ENCODE measurements at places on chromosomes 11 and 22.

GRCh38 chr11:66494458-66494857, 14.2 kb downstream of the DPP3 start:
- no peak for DNase-seq
- H3K27ac ChIP-seq: no peak overlapping the region
- no peaks in the 10 kb centered on the region for H3K4me1 ChIP-seq
- peaks cover 5% of the 10 kb centered on the region for H3K36me3 ChIP-seq
- H3K27me3 ChIP-seq: no peaks in the 10 kb centered on the region

GRCh38 chr11:92057849-92058442, 166.7 kb upstream of the FAT3 start:
- DNase-seq: no peak
- H3K4me3 ChIP-seq: no peak overlapping the region
- H3K4me1 ChIP-seq: no peaks in the 10 kb centered on the region
- H3K27me3 ChIP-seq: no peaks in the 10 kb centered on the region

GRCh38 chr11:12177739-12178338, 67.4 kb downstream of the MICAL2 start:
- peaks cover 15% of the 10 kb centered on the region for H3K4me1 ChIP-seq
- H3K36me3 ChIP-seq: no peaks in the 10 kb centered on the region
- H3K27ac ChIP-seq: no peak overlapping the region

DNA sequence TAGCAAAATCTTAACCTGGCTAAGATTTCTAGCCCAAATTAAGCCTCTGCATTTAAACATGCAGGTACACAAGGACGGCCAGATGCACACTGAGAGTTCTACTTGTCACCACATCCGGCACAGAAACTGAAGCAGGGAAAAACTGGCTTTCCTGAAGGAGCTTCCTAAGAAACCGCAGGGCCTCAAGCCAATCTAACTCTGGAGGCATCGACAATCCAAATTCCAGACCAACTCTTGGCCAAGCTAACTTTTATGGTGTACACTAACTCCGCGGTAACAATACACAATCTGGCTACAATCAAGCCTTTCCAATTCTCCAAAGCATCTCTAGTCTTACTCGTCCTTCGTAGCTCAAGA, 1.2 kb downstream of the MSANTD2 start:
- H3K27ac ChIP-seq: peak overlapping the region; percentile 97
- no peaks in the 10 kb centered on the region for H3K27me3 ChIP-seq
- no peaks in the 10 kb centered on the region for H3K36me3 ChIP-seq
- H3K4me3 ChIP-seq: peak overlapping the region; percentile 55
- peaks cover 20% of the 10 kb centered on the region for H3K4me1 ChIP-seq
- DNase-seq: no peak

- no peaks in the 10 kb centered on the region for H3K27me3 ChIP-seq
- H3K4me3 ChIP-seq: no peak overlapping the region
- DNase-seq: no peak
- no peaks in the 10 kb centered on the region for H3K4me1 ChIP-seq
- no peaks in the 10 kb centered on the region for H3K36me3 ChIP-seq
- H3K27ac ChIP-seq: no peak overlapping the region
These were observed 91.1 kb downstream of the MYO18B start for GRCh38 chr22:25833091-25833490.

GRCh38 chr11:85165819-85166218, 461.3 kb downstream of the DLG2 start:
- no peak overlapping the region for H3K27ac ChIP-seq
- no peak for DNase-seq
- no peaks in the 10 kb centered on the region for H3K36me3 ChIP-seq

DNA sequence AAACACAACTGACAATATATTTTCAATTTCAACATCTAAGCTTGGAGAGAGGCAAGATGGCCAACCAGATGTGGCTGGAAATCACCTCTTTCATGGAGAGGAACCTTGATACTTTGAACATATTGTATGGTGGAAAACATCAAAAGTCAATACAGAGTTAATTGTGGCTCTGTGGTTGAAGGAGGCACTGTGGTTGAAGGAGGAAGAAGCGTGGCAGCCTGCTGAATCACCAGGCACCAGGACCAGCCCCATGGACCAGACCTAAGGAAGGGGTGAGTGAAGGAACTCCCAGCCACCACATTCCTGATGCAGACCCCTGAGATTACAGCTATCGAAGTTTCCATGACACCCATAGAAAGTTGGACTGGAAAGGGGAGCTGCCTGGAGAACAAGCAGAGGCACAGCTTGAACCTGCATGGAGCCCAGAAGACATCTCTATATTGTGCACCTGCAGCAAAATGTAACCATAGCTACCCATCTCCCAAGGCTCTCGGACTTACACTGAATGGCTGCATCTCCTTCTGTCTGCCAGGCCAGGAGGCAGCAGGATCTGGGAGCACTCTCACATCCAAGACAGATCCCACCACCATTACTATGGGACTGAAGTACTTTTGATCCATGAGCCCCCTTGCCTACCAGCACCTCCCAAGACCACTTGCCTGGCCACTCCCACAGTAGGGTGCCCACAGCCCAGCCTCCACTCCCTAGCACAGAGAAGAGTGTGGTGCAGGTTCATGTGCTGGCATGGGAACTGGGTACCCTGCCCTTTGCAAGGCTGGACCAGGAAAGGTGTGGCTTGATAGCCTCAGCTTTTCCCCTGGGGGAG, 79.8 kb upstream of the SC5D start:
- H3K36me3 ChIP-seq: no peaks in the 10 kb centered on the region
- no peaks in the 10 kb centered on the region for H3K4me1 ChIP-seq
- no peak overlapping the region for H3K4me3 ChIP-seq
- H3K27me3 ChIP-seq: no peaks in the 10 kb centered on the region
- H3K27ac ChIP-seq: no peak overlapping the region
- DNase-seq: no peak

DNA sequence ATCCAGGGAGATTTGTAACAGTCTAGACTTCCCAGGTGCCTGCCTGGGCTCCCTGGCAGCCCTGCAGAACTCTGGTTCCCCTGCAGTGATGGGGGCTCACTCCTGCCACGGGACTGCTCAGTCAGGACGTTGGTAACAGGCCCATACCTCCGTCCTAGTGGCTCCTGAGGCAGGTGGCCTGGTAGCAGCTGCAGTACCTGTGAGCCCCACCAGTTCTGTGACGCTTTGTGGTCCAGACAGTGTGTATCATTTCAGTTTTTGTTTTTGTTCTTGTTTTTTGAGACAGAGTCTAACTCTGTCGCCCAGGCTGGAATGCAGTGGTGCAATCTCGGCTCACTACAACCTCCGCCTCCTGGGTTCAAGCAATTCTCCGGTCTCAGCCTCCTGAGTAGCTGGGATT, 27.8 kb downstream of the POLR3H start:
- H3K27me3 ChIP-seq: no peaks in the 10 kb centered on the region
- H3K4me1 ChIP-seq: peaks cover 10% of the 10 kb centered on the region
- peaks cover 16% of the 10 kb centered on the region for H3K36me3 ChIP-seq
- no peak overlapping the region for H3K27ac ChIP-seq

DNA sequence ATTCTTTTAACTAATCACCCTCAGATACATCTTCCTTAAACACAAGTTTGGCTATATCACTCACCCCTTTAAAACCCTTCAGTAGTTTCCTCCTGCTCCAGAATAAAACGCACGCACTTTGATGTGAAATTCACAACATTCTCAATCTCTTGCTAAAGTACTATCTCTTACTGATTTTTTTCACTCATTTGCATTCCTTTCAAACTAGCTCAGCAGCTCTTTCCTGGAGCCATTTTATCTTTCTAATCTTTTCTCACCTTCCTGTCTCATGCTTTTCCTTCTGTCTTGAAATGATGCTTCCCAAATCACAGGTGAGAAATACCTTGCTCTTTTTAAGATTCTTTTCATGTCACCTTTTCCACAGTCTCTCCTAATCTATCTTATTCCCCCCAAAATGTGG, 1074.4 kb downstream of the DLG2 start:
- no peaks in the 10 kb centered on the region for H3K27me3 ChIP-seq
- DNase-seq: no peak
- no peaks in the 10 kb centered on the region for H3K4me1 ChIP-seq
- H3K36me3 ChIP-seq: no peaks in the 10 kb centered on the region
- H3K4me3 ChIP-seq: no peak overlapping the region
- no peak overlapping the region for H3K27ac ChIP-seq

GRCh38 chr11:16632295-16633200, 105.9 kb upstream of the C11orf58 start:
- DNase-seq: no peak
- no peaks in the 10 kb centered on the region for H3K4me1 ChIP-seq
- no peak overlapping the region for H3K4me3 ChIP-seq
- H3K27me3 ChIP-seq: no peaks in the 10 kb centered on the region
- H3K27ac ChIP-seq: no peak overlapping the region

DNA sequence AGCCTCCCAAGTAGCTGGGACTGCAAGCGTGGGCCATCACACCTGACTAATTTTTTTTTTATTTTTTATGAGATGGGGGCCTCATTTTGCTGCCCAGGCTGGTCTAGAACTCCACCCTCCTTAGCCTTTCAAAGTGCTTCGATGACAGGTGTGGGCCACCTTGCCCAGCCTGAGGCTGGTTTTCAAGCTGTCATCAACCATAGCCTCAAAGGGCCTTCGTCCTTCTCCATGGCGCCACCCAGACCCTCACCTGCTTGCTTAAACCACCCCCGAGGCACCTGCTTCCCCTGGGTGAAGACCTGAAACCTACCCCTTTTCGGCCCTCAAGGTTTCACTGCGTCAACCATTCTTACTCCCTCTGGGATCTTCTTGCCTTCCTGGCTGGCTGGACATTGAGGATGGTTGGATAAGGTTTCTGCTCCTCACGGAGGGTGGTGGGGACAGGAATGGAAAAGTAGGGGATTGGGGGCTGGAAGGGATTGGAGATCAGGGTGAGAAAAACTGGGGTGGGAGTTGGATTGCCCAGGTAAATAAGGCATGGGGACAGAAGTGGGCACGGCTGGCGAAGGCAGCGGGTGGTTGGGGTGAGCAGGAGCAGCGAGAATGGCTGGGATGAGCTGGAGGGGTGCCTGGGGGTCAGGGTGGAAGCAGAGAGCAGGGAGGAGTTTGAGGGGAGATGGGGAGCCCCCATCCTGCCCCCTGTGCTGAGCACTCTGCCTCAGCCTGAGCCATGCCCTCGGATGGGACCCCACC, 2.8 kb upstream of the ACR start:
- H3K27me3 ChIP-seq: peaks cover 5% of the 10 kb centered on the region
- H3K4me3 ChIP-seq: no peak overlapping the region

DNA sequence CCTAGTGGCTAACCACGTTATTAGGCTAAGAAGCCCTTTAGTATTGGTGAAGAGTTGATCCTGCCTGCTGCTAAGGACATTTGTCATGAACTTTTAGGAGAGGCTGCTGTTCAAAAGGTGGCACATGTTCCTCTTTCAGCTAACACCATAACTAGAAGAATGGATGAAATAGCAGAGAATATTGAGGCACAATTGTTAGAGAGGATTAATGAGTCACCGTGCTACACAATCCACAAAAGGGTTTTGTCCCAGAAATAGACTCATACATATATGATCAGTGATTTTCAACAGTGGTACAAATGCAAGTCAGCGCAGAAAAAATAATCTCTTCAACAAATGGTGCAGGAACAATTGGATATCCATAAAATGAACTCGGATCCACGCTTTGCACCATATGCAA, 7.0 kb upstream of the MSANTD2 start:
- no peaks in the 10 kb centered on the region for H3K27me3 ChIP-seq
- no peak for DNase-seq
- H3K27ac ChIP-seq: no peak overlapping the region
- no peaks in the 10 kb centered on the region for H3K36me3 ChIP-seq
- H3K4me3 ChIP-seq: no peak overlapping the region

GRCh38 chr22:33803371-33804282, 116.6 kb downstream of the LARGE1 start:
- no peak for DNase-seq
- H3K27me3 ChIP-seq: no peaks in the 10 kb centered on the region
- no peak overlapping the region for H3K27ac ChIP-seq
- no peaks in the 10 kb centered on the region for H3K36me3 ChIP-seq
- H3K4me1 ChIP-seq: no peaks in the 10 kb centered on the region

- no peak for DNase-seq
- no peak overlapping the region for H3K27ac ChIP-seq
- H3K4me3 ChIP-seq: no peak overlapping the region
- H3K27me3 ChIP-seq: no peaks in the 10 kb centered on the region
These were observed 27.4 kb downstream of the APOL1 start for GRCh38 chr22:36280379-36280778.

DNA sequence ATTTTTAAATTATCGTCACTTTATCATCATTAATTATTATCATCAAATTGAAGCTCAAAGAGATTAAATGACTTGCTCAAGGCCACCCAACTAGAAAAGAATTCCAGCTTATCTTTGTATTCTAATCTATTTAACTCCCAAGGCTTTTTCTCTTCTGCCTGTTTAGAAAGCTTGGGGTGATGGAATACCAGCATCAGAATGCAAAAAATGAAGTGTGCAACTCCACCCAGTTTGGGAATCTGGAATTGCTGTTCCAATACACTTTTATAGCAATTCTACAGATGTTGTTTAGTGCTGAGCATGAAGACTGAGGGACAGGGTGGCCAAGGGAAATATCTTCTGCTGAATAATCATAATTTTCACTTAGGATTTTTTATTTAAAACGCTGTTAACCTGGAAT, 97.2 kb upstream of the FIBIN start:
- H3K36me3 ChIP-seq: no peaks in the 10 kb centered on the region
- H3K4me1 ChIP-seq: no peaks in the 10 kb centered on the region
- no peak for DNase-seq
- no peaks in the 10 kb centered on the region for H3K27me3 ChIP-seq
- H3K27ac ChIP-seq: no peak overlapping the region
- H3K4me3 ChIP-seq: no peak overlapping the region

DNA sequence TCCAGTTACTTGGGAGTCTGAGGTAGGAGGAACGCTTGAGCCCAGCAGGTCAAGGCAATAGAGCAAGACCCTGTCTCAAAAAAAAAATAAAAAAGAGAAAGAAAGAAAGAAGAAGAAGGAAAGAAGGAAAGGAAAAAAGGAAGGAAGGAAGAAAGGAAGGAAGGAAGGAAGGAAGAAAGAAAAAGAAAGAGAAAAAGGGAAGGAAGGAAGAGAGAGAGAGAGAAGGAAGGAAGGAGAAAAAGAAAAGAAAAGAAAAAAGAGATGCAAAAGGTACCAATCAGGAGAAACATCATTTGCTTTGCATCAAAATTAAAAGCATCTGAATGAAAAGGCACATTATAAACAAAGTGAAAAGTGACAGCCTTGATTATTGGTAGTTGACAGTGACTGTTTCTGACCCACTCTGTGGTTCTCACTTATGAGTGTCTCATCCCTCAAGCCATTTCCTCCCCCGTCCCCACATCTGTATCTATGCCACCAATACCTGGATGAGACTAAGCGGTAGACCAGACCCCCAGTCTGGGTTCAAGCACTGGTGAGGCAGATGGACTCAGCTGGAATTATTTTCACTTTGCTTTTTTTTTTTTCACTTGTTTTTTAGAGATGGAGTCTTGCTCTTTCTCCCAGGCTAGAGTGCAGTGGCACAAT, 33.0 kb upstream of the XBP1 start:
- no peaks in the 10 kb centered on the region for H3K27me3 ChIP-seq
- H3K4me3 ChIP-seq: no peak overlapping the region
- H3K4me1 ChIP-seq: peaks cover 23% of the 10 kb centered on the region
- no peak overlapping the region for H3K27ac ChIP-seq
- DNase-seq: no peak
